ENCODE measurements at places on chromosomes 2 and 18.
A peak's percentile ranks its signal among the peaks of the same experiment; 100 is the strongest.

DNA sequence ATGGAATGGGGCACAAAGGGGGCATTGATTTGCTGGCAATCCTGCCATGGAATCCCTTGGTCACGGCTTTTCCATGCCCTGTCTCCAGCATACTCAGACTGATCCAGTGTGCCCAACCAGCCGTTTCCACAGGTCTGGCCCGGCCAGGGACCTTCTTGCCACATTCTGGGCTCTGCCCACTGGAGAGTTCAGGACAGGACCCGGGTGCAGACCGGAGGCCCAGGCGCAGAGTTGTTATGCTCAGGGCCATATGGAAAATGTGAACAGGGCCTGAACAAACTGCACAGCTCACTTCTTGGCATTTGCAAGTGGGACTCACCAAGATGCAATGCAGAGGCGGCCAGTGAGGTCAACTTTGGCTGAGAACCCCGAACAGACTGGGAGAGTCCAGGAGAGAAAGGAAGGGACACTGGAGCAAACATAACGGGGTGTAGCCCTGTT lies 15.6 kb upstream of the ASAP2 start:
- DNase-seq, result no peak

DNA sequence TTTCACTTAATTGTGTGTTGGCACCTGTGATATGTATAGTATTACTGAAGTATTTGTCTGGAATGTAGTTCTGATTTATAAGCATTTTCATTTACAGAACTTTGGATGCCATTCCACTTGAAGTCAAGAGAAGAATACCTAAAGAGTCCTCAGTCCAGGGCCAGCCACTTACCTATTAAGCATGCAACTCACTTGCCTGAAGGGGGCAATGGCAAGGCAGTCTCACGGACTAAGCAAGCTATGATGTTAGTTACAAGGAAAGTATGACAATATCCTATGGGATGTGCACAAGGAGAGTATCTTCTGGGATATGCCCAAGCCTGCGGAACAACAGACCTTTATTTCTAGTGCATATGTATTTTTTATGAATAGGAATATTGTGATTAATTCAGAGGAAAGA lies 369.4 kb upstream of the GCFC2 start:
- DNase-seq, result no peak

GRCh38 chr2:15517793-15518192 lies 43.3 kb downstream of the NBAS start:
- DNase-seq, result no peak

GRCh38 chr18:74896390-74896991 lies 298.8 kb downstream of the ZNF407 start:
- peak; percentile 13 for DNase-seq

- DNase-seq, result no peak
These were observed 34.3 kb upstream of the SNED1 start for GRCh38 chr2:240963868-240964703.

GRCh38 chr18:69402533-69402989 lies 1.9 kb downstream of the DOK6 start:
- no peak for DNase-seq

GRCh38 chr2:64612575-64613195 lies 41.0 kb downstream of the SERTAD2 start:
- DNase-seq, result no peak
